ENCODE measurements at places on chromosomes 5 and 9.

- H3K27ac ChIP-seq: peak overlapping the region; percentile 61
- H3K36me3 ChIP-seq: no peaks in the 10 kb centered on the region
- peak overlapping the region; percentile 66 for H3K4me3 ChIP-seq
- H3K4me1 ChIP-seq: peaks cover 11% of the 10 kb centered on the region
- no peaks in the 10 kb centered on the region for H3K27me3 ChIP-seq
- peak; percentile 79 for DNase-seq
These were observed 571 bp upstream of the S1PR3 start for GRCh38 chr9:88990729-88991065.

- H3K4me1 ChIP-seq: peaks cover 39% of the 10 kb centered on the region
- no peaks in the 10 kb centered on the region for H3K36me3 ChIP-seq
- DNase-seq: no peak
- H3K4me3 ChIP-seq: no peak overlapping the region
- no peaks in the 10 kb centered on the region for H3K27me3 ChIP-seq
These were observed 14.9 kb downstream of the LHFPL2 start for GRCh38 chr5:78633700-78634099.

- no peak for DNase-seq
- H3K27ac ChIP-seq: no peak overlapping the region
- H3K4me3 ChIP-seq: no peak overlapping the region
- H3K4me1 ChIP-seq: no peaks in the 10 kb centered on the region
These were observed 45.8 kb downstream of the TMOD1 start for GRCh38 chr9:97547098-97547829.

GRCh38 chr5:60210810-60211209, 317.3 kb upstream of the PDE4D start:
- no peaks in the 10 kb centered on the region for H3K27me3 ChIP-seq
- H3K36me3 ChIP-seq: no peaks in the 10 kb centered on the region
- no peak for DNase-seq

GRCh38 chr5:8196061-8196460, 327.1 kb downstream of the MTRR start:
- no peak overlapping the region for H3K27ac ChIP-seq
- H3K36me3 ChIP-seq: no peaks in the 10 kb centered on the region
- no peak for DNase-seq
- H3K4me3 ChIP-seq: no peak overlapping the region

- H3K27ac ChIP-seq: no peak overlapping the region
- no peak overlapping the region for H3K4me3 ChIP-seq
- H3K36me3 ChIP-seq: no peaks in the 10 kb centered on the region
- H3K27me3 ChIP-seq: no peaks in the 10 kb centered on the region
- H3K4me1 ChIP-seq: no peaks in the 10 kb centered on the region
These were observed 116.4 kb downstream of the MYO10 start for GRCh38 chr5:16819522-16820167.

DNA sequence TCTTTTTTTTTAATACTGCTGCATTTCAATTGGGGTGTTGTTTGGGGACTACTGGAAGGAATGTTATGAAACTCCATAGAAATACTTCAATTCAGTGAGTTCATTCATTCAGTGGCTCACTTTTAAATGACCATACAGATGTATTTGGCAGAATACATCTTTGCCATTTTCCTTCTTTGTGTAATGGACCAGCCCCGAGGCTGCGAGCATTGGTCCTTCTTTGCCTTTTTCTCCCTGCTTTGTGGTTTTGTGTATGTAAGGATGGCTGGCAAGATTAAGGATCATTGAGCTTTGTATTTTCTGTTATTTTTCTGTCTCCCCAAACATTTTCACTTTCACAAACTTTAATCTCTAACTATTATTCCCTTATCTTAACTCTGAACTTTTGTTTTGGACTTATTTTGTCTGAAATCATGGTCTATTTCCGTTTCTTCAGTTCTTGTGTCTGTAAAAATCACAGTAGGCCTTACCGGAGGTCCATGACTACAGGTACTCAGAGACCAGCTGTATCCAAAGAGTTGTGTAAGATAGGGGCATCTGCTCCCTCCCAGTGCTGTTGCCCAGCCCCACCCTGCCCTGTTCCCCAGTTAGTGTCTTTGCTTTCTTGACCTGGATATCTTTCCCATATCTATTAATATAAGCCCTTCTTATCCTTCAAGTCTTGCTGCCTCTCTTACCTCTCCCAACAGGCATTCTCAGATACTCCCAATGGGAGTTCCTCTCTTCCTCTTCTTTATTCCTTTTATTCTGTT, 154.3 kb upstream of the DMRT1 start:
- H3K4me3 ChIP-seq: no peak overlapping the region
- H3K27ac ChIP-seq: no peak overlapping the region
- H3K36me3 ChIP-seq: no peaks in the 10 kb centered on the region
- H3K27me3 ChIP-seq: no peaks in the 10 kb centered on the region
- no peak for DNase-seq

- no peak overlapping the region for H3K4me3 ChIP-seq
- H3K4me1 ChIP-seq: peaks cover 3% of the 10 kb centered on the region
- no peak for DNase-seq
- H3K27me3 ChIP-seq: peaks cover 14% of the 10 kb centered on the region
- no peak overlapping the region for H3K27ac ChIP-seq
- no peaks in the 10 kb centered on the region for H3K36me3 ChIP-seq
These were observed 74.2 kb upstream of the ARAP3 start for GRCh38 chr5:141756196-141756595.

GRCh38 chr5:145473042-145473642, 362.0 kb downstream of the PRELID2 start:
- no peaks in the 10 kb centered on the region for H3K27me3 ChIP-seq
- H3K36me3 ChIP-seq: no peaks in the 10 kb centered on the region
- no peak overlapping the region for H3K27ac ChIP-seq
- no peak for DNase-seq
- H3K4me1 ChIP-seq: peaks cover 2% of the 10 kb centered on the region
- H3K4me3 ChIP-seq: no peak overlapping the region

DNA sequence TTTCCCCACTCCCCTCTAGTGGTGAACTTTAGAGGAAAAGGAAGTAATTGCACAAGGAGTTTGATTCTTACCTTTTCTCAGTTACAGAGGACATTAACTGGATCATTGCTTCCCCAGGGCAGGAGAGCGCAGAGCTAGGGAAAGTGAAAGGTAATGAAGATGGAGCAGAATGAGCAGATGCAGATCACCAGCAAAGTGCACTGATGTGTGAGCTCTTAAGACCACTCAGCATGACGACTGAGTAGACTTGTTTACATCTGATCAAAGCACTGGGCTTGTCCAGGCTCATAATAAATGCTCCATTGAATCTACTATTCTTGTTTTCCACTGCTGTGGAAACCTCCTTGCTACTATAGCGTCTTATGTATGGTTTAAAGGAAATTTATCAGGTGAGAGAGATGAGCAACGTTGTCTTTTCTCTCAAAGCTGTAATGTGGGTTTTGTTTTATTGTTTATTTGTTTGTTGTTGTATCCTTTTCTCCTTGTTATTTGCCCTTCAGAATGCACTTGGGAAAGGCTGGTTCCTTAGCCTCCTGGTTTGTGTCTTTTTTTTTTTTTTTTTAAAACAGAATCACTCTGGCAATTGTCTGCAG, 25.3 kb downstream of the SLC22A5 start:
- H3K4me3 ChIP-seq: no peak overlapping the region
- no peaks in the 10 kb centered on the region for H3K4me1 ChIP-seq
- no peaks in the 10 kb centered on the region for H3K36me3 ChIP-seq
- no peak overlapping the region for H3K27ac ChIP-seq
- DNase-seq: no peak

DNA sequence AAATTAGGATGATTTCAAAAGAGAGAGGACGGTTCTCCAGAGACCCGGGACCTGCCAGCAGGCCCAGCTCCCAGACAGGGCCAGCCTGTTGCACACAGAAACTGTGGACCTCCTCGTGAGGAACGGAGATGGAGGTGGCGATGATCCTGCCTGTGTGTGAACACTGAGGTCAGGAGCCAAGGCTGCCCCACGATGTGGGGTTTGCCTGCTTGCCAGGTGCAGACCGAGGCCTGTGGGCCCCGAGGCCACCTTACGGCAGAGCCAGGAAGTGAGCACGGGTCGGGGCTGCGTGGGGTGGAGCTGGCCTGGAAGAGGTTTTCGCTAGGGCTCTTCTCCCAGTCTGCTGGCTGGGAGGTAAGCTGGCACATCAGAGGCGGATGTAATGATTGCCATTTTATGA, 4.3 kb downstream of the FAM163B start:
- no peak overlapping the region for H3K4me3 ChIP-seq
- DNase-seq: no peak
- peaks cover 4% of the 10 kb centered on the region for H3K27me3 ChIP-seq
- H3K27ac ChIP-seq: no peak overlapping the region
- H3K4me1 ChIP-seq: no peaks in the 10 kb centered on the region

GRCh38 chr9:97763874-97764273, 66.7 kb upstream of the XPA start:
- no peak overlapping the region for H3K27ac ChIP-seq
- H3K36me3 ChIP-seq: no peaks in the 10 kb centered on the region
- no peak for DNase-seq

- H3K36me3 ChIP-seq: no peaks in the 10 kb centered on the region
- no peak overlapping the region for H3K4me3 ChIP-seq
- H3K27ac ChIP-seq: no peak overlapping the region
- H3K4me1 ChIP-seq: peaks cover 12% of the 10 kb centered on the region
These were observed 117.7 kb upstream of the ALDH1B1 start for GRCh38 chr9:38274800-38275199.

- H3K4me1 ChIP-seq: no peaks in the 10 kb centered on the region
- H3K27ac ChIP-seq: no peak overlapping the region
- DNase-seq: no peak
- H3K4me3 ChIP-seq: no peak overlapping the region
- no peaks in the 10 kb centered on the region for H3K36me3 ChIP-seq
- H3K27me3 ChIP-seq: no peaks in the 10 kb centered on the region
These were observed 15.0 kb downstream of the HMMR start for GRCh38 chr5:163475411-163475810.

GRCh38 chr9:127955294-127956015, 17.8 kb upstream of the DPM2 start:
- H3K27ac ChIP-seq: no peak overlapping the region
- H3K27me3 ChIP-seq: no peaks in the 10 kb centered on the region
- no peaks in the 10 kb centered on the region for H3K36me3 ChIP-seq

DNA sequence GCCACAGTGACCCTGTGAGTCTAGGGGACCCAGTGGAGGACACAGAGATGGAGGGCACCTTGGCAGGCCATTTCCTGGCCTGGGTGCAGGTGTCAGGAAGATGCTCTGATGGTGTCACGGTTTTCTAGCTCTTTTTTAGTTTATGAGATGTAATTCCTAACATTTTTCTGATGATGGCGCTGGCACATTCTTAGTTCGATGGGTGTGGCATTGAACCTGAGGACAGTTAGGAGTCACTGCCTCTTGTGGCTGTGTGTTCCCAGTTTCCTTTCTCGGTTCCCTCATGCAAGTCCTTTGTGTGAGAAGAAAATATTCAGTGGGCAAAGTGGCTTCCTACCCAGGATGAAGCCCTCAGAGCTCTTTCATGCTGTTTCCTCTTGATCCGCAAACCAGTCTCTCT, 129.4 kb upstream of the ICE1 start:
- H3K36me3 ChIP-seq: no peaks in the 10 kb centered on the region
- peak; percentile 77 for DNase-seq
- H3K27me3 ChIP-seq: no peaks in the 10 kb centered on the region
- H3K4me1 ChIP-seq: no peaks in the 10 kb centered on the region
- no peak overlapping the region for H3K4me3 ChIP-seq

GRCh38 chr9:110284211-110284844, 28.0 kb upstream of the TXN start:
- H3K4me1 ChIP-seq: no peaks in the 10 kb centered on the region
- no peaks in the 10 kb centered on the region for H3K36me3 ChIP-seq
- no peak overlapping the region for H3K27ac ChIP-seq

DNA sequence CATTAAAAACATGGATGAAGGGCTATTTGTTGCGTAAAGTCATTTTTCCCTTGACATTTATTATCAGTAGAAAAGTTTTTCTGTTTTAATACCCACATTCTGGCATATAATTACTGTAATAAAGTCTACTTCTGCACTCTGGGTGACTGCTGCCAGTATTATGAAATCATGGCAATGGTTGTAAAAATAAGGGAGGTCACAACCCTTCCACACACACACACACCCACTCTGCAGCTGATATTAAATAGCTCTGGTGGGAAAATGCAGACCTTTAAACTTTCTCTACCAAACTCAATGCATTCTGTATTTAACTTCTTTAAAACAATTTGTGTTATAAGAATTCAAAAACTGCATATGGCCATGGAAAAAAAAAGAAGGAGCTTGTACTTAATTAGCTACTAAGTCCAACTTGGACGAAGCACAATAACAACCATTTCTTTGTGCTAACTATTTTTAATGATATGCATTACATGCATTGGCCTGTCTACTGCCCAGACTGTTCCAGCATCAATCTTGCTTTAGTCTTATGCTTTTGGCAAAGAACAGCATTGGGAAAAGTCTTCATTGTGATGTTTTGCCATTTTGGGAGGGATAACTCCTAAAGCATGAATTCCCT, 137.6 kb upstream of the MAP3K1 start:
- H3K4me3 ChIP-seq: no peak overlapping the region
- H3K27ac ChIP-seq: no peak overlapping the region
- H3K4me1 ChIP-seq: no peaks in the 10 kb centered on the region
- no peak for DNase-seq

GRCh38 chr9:91536211-91536691, 112.6 kb upstream of the NFIL3 start:
- H3K27me3 ChIP-seq: no peaks in the 10 kb centered on the region

DNA sequence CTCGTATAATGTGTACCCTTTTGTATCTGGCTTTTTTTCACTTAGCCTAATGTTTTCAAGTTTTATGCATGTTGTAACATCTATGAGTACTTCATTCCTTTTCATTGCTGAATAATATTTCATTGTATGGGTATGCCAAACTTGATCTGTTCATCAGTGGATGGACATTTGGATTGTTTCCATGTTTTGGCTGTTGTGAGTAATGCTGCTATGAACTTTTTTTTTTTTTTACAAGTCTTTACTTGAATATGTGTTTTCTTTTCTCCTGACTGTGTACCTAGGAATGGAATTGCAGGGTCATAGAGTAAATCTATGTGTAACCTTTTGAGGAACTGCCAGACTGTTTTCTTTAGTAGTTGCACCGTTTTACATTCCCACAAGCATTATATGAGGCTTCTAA, 52.4 kb downstream of the MTREX start:
- DNase-seq: no peak
- no peaks in the 10 kb centered on the region for H3K4me1 ChIP-seq
- no peak overlapping the region for H3K27ac ChIP-seq
- H3K4me3 ChIP-seq: no peak overlapping the region

DNA sequence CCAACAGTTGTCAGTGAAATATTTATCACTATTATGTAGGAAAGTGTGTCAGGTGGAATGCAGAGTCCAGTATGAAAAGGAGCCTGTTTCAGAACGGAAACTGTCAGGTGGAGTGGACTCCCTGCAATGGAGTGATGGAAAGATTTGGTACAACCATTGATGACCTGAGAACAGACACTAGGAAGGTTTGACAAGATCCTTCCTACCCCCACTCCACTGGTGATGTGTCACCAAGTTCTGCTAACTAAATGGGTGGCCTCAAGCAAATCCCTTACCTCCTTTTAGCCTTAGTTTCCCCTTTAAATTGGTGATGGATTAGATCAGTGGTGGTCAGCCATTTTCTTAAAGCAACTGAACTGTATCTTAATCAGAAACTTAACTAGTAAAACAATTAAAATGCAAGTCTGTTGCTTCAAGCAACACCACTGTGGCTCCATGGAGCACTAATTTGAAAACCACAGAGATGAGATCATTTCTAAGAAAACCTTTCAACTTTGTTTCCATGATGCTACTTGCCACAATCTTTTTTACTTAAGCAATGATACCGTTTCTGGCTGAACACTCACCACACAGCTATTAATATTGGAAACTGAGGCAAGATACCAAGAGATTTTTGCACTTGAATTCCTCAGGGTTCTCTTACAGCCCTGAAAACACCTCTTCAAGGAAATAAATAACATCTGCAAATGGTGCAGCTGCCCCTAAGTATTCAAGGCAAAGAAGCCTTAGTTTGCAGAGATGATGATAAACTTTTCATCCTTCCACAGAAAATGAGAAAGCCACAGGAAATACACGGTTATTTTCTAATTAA, 140.6 kb downstream of the ERCC6L2 start:
- no peak for DNase-seq
- no peaks in the 10 kb centered on the region for H3K27me3 ChIP-seq

Data from mesendoderm (in vitro differentiated cells).